ENCODE measurements at places on chromosomes 6 and 20.

DNA sequence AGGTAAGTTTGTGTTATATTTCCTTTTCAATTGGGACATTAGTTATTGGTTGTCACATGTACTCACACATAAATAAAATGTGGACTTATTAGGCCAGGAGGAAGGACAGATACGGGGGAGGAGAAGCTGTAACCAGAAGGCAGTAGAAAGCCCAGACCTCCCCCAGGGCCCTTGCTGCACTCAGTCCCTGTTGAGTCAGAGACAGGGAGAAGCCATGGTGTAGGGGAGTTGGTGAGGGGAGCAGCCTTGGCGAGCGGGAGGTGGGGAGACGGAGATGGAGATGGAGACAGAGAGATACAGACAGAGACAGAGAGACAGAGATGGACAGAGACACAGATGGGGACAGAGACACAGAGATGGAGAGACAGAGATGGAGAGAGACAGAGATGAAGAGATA is 263.2 kb downstream of the DLL1 start:
- DNase-seq: no peak

- peak; percentile 50 for DNase-seq
Measured at GRCh38 chr6:136822046-136822375, 381 bp upstream of the PEX7 start.

- DNase-seq: peak; percentile 28
Measured at GRCh38 chr20:60009826-60010616, 51.8 kb downstream of the CDH26 start.

DNA sequence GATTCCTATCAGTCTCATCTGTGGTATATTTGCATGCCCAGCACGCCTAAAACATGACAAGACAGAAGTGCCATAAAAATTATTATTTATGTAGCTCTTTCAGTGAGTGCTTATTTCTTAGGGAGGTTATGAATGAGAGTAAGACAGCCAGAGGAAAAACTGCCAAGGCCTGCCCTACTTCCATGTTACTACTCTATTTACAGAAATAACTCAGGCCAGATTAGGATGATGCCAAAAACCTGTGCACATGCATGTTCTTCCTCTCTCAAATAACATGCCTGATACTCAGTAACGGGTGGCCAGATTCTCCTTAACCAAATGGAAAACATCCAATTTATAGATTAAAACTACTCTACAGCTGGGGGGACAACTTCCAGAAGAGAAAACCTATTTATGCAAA is 45.7 kb downstream of the ILRUN start:
- peak; percentile 92 for DNase-seq

- peak; percentile 7 for DNase-seq
Measured at GRCh38 chr20:47181056-47181862, 175.2 kb downstream of the ZMYND8 start.

GRCh38 chr6:149342525-149342924 is 25.0 kb downstream of the TAB2 start:
- DNase-seq: no peak

- no peak for DNase-seq
Measured at GRCh38 chr20:4688305-4688704, 33.4 kb upstream of the PRND start.

DNA sequence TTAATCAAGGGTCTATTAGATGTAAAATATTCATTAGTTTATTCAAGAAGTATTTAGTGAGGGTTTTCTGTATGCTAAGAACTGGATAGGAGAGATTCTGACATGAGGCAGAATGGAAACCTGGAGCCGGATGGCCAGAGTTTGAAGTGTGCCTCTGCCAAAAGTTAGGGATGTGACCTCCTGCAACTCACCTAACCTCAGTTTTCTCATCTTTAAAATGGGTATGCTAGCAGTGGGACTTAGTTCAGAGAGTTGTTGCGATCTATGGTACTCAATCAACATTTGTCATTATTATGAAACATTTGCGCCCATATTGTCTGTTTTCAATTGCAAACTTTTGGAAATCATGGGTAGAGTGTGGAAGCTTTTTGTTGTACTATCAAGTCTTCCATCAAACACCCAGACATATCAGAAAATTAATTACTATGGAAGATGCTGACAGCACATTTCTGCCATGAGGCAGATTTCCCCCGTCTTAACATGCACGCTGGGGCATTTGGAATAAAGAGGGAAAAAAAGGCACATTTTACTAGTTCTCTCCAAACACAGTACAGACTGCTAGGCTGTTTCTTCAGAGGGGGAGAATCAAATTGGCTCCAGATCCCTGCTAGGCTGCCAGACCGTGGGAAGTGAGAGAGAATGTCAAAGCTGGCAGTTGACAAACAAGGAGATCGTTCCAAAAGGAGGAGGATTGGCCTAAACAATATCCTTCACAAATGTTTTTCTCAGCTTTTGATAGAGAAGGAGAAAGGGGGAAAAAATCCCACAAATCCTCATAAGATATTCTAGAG is 205.3 kb upstream of the TSHZ2 start:
- DNase-seq: no peak

DNA sequence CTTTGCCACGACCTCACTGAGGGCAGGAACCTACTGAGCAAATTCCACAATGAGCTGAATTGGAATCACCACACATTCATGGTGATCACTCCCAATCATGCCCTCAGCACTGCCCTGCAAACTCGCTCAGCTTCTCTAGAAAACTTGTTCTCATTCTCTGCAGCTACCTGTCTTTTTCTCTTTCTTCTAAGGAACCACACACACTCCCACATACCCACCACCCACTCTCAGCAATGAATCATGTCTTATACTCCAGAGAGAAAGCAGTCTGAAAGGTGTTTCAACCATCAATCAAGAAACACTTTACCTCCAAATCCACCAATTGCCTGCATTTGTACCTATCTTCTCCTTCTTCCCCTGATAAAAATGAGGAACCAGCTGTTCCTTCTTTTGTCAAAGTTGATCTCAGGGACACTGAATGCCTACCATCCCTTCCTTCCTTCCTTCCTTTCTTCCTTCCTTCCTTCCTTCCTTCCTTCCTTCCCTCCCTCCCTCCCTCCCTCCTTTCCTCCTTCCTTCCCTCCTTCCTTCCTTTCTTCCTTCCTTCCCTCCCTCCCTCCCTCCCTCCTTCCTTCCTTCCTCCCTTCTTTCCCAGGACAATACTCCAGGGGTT is 84.6 kb upstream of the SGK1 start:
- DNase-seq: no peak

- no peak for DNase-seq
Measured at GRCh38 chr6:168332020-168332419, 12.4 kb upstream of the DACT2 start.

DNA sequence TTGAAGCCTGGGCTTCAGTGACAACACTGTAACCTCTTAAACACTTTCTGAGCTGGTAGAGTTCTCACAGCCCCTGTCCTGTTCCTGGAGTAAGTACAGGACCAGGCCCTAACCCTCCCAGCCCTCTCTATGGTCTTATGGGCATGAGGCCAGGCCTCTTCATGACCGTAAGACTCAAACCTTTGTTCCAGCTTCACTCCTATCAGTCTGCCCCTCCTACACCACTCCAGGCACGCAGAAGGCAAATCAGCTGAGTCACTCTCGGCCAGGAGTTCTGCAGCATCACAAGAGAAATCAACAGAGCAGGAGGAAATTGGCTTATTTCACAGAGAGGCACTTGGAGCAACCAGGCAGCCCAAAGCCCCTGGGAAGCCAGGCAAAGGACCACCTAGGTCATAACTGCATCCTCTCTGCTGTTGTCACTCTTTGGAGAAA is 25.3 kb upstream of the CHD6 start:
- DNase-seq: peak; percentile 84

- no peak for DNase-seq
Measured at GRCh38 chr6:80134065-80134464, 27.6 kb downstream of the BCKDHB start.

DNA sequence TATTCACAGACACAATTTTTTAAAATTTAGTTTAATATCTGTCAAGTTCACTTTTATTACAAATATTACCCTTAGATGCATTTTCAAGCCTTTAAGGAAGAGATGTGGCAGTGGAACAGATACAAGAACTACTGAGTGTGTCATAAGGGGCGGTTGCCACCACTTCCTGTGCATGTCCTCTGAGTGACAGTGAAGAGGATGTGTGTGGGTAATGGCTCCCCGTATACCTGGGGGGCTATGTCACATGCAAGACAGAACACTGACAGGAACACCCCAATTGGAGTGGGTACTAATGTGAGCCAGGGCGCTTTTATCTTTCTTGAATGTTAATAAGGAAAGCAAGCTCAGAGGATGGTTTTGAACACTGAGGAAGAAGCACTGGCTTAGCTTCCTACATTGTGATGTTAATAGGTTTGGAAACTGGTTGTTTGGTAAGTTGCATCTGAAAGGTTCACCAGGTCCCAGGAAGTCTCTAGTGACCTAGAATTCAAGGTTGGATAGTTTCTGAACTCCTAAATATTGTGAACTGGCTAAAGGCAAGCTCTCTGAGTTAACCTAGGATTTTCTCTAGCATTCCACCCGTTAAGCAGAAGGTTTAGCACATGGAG is 83.4 kb upstream of the ASF1A start:
- DNase-seq: no peak

GRCh38 chr6:166388290-166389004 is 5.7 kb upstream of the MPC1 start:
- DNase-seq: no peak

GRCh38 chr6:41428996-41429421 is 93.6 kb downstream of the NCR2 start:
- DNase-seq: peak; percentile 67

DNA sequence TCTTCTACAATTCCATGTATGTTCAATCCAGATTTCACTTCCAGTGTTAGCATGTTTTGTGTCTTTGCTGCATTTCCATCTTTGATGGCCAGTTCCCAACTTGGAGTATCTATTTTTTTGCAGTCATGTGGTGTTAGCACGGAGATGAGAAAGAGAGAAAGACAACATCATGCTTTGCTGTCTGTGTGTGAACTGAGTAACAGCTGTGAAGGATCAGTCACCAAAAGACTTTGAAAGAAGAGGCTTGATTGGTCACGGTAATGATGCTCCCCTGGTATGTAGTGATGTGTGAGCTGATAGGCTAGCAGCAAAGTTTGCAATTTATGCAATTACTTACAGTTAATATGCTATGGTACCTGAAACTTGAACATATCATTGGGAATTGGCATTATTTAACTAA is 731.3 kb upstream of the NRSN1 start:
- no peak for DNase-seq

- DNase-seq: no peak
Measured at GRCh38 chr6:80592436-80592835, 486.0 kb downstream of the BCKDHB start.

DNA sequence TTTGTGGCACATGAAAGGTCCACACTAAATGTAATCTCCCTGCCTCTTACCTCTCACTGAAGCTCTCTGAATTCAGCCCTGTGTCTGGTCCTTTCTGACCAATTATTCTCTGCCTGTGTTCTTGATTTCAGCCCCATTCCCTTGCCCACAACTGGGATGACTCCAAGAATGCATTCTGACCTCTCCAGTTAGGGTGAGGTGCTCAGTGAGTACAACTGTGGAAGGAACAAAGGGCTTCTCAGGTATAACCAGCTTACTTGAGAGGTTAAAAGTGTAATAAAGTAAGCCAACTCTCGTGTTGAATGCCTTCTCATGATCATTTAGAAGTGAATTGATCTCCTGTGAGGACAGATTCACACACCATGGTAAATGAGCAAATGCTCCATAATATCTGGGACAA is 88.1 kb downstream of the GCLC start:
- DNase-seq: no peak

DNA sequence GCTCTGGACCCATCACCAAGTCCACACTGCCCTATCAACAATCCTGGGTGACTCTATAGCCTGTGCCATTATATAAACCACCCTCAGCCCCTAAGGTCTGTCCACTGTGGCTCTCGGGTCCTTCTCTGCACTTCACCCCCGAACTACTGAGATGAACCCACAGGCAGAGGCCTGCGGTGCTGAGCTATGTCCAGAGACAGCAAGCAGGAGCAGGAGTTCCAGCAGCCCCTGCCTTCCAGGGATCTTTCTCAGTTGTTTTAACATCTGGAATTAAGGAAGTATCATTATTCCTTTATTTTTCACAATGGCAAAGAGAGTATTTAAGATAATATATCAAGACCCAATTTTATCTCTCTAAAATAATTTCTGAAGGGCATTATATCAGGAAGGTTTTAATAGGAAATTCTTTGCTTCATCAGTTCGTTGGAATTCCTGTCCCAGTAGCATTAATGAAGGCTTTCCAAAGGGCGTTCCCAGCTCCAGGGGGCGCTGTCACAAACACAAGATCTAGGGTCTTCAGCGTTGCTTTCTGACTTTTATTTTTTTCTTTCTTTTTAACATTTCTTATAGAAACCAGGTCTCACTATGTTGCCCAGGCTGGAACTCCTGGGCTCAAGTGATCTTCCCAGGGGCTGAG is 27.3 kb downstream of the RRBP1 start:
- peak; percentile 45 for DNase-seq

GRCh38 chr6:125743604-125744003 is 5.8 kb upstream of the HEY2 start:
- DNase-seq: no peak

- DNase-seq: no peak
Measured at GRCh38 chr6:41053041-41053440, at the start of gene APOBEC2. Gene APOBEC2, plus strand, starts transcription at chr6:41053202. Its CDS starts 146 bp downstream, at chr6:41053348.

DNA sequence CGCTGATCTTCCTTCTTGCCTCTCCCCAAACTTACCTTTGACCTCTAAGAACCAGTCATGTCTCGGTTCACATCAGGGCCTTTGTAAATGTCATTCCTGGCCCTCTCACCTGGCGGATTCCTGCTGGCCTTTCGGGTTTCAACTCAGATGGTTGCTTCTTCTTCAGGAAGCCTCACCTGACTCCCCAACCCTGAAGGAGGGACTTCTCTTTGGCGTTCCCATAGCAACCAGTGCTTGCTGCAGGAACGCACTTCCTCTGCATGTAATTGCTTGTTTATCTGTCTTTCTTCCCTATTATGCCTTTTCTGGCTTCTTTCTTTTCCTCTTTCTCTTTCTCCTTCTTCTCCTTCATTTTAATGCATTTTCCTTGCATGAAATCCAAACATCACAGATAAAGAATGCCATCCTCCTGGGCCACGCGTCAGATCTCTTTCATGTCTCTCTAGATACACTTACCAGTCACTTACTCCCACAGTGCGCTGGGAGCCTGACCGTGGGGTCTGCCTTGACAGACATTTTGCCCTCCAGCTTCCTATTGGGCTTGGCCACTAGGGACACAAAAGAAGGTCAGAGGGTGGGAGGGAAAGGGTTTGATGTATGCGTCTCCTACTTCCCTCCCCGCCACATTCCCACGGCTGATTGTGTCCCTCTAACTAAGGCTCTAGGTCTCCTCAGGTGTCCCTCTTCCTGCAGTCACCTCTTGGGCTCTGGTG is 295.7 kb upstream of the TSHZ2 start:
- no peak for DNase-seq

GRCh38 chr20:33209789-33210188 is 7.4 kb upstream of the BPIFA3 start:
- DNase-seq: no peak
